NCI-H2081 (cell line): ENCODE measurements at places on chromosomes 7 and 10.

DNA sequence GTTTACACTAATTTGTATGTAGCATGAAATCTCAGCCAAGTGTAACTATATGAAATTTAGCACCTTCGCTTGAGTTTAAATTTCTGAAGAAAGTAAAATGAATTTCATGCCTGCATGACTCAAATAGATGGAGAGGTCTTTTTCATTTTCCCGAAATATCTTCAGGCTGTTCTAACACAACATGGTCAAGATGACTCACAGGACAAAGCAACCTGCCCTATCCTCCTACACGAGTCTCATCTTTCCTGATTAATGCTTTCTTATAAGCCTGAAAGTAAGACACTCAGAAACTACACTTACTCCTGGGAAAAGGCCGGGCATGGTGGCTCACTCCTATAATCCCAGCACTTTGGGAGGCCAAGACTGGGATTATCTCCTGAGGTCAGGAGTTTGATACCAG, 41.2 kb downstream of the CH25H start:
- no peak for DNase-seq

DNA sequence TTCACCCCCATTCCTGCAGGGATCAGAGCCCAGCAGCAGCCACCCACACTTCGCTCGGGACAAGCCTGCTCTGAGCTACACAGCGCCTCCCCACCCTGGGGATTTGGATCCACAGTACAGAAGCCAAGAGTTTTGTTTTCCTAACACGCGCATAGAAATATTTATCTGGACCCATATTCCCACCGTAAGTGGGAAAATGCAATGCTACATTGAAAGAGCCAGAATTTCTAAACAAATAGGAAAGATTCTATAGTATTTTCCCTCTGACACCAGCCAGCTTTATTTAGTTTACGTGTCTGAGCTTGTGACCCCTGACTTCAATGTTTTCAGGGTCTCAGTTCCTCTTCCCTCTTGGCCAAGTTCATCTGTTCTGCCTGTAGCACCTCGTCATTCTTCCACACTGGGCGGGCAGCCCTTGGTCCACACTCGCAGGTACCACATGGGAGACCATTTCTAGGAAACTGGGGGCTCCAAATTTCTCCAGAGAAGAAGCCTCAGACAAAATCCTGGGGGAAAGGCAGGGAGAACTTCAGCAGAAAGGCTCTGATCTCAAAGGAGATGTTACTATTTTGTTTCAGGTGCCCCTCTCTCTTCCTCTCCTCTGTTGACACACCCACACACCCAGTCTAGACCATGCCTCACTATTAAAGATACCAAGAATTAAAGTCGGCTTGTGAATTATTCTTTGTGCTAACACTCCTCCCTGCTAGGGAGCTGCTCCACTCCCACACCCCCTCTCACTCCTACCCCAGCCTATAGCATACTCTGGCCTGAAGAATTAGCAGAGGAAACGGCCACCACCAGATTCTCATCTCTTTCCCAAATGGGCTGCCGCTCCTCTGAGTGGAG, 116.0 kb upstream of the PCGF5 start:
- no peak for DNase-seq

- no peak for DNase-seq
These were observed 90.5 kb downstream of the WIPF3 start for GRCh38 chr7:29896685-29897411.

GRCh38 chr10:77547307-77548050, 90.1 kb downstream of the KCNMA1 start:
- no peak for DNase-seq

DNA sequence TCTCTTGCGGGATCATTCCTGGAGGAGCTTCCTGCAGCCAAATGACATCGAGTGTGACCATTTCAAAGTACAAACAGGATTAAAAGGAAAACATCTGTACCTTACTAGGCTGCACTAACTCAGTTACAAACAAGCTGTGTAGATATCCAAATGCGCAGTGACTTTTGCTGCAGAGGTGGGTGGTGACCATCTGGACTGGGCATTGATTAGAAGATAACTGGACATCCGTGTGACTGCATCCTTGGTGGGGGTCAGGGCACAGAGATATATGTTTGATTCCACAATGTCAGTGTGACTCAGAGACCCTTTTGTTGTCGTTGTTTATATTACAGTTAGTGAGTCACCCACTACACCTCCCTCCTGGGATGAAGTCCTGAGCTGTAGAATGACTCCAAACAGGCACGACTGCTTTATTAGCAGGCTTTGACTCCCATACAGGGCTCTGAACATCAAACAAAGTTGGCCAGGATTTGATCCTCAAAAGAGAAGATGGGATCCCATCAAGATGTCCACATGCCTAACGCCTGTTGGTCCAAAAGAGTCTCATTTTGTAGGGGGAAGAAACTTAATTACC, 56.7 kb upstream of the SDK1 start:
- no peak for DNase-seq

GRCh38 chr7:21947056-21947455, 1.4 kb upstream of the CDCA7L start:
- no peak for DNase-seq

GRCh38 chr7:22485189-22485588, 14.8 kb downstream of the STEAP1B start:
- DNase-seq: no peak

GRCh38 chr7:75992083-75992755, 2.2 kb downstream of the TMEM120A start:
- no peak for DNase-seq

DNA sequence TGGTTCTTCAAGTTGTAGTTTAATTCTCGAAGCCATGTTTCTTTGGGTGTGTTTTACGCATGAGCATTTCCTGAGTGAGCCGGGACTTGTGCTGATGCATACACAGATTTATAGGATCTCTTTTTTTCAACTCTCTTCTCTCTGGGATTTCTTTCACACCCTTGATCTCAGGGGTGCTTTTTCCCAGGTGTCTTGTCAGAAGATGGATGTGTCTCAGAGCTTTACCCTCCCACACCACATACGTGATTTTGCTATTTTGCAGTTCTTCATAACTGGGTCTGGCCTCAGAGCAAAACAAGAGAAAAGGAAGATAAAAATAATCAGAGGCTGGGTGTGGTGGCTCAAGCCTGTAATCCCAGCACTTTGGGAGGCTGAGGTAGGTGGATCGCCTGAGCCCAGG, 177.0 kb downstream of the CAMK1D start:
- no peak for DNase-seq

- DNase-seq: no peak
These were observed 166.2 kb upstream of the FAM3C start for GRCh38 chr7:121562259-121562658.

GRCh38 chr7:22179442-22179879, 177.5 kb downstream of the RAPGEF5 start:
- DNase-seq: no peak

DNA sequence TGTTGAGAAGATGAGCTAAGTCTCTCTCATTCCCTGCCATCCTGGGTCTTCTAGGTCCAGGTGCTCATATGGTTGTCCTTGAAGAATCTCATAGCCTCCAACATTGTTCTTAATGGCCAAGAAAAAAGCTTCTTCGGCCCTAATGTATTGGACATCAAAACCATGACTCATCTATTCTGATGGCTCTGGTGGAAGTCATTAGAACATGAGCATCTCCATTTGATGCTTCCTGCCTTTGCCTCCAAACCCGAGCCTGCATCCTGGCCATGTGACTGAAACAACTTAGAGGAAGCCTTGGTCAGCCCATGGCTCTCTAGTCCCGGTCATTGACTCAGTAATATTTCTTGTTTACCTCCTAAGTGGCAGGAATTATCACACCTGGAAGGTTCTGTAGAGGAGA, 264.1 kb upstream of the FZD8 start:
- no peak for DNase-seq

- no peak for DNase-seq
These were observed 251.0 kb downstream of the DYNC1I1 start for GRCh38 chr7:96023387-96023786.

DNA sequence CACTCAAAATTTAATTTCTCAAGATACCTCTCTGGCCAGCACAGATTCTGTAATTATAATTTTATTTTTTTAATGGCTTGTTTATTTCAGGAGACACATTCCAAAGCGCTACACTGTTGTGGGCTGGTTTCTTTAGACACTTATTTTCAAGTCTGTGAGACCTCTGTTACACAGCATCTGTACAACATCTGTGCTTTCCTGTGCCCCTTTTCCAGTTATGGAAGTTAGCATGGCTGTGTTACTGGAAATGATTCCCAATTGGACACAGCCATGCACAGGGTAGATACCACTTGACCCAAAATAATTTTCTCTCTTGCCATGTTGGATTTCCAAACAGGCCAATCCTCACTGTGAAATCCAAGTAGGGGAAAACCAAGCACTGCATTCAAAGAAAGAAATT, 172.3 kb upstream of the ADCY1 start:
- no peak for DNase-seq

DNA sequence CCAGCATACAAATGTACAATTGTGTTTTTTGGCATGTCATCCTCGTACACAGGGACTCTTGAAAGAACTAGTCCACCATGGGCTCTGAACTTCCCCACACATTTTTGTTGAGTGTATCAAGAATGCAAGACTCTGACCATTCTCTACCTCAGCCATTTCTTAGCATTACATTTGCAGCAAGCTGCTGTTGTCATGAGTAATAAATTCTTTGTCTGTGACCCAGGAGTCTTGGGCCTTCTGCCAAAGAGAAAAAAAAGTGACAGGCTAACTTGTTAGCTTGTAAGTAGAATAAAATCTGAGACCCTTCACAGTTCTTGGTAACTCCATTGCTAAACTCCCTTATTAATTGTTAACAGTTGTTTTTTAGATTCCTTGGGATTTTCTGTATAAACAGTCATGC, 542.3 kb upstream of the MBL2 start:
- DNase-seq: no peak

GRCh38 chr7:104971290-104972071, 42.5 kb upstream of the KMT2E start:
- peak; percentile 88 for DNase-seq

GRCh38 chr10:32317795-32318357, 29.1 kb downstream of the EPC1 start:
- DNase-seq: no peak

DNA sequence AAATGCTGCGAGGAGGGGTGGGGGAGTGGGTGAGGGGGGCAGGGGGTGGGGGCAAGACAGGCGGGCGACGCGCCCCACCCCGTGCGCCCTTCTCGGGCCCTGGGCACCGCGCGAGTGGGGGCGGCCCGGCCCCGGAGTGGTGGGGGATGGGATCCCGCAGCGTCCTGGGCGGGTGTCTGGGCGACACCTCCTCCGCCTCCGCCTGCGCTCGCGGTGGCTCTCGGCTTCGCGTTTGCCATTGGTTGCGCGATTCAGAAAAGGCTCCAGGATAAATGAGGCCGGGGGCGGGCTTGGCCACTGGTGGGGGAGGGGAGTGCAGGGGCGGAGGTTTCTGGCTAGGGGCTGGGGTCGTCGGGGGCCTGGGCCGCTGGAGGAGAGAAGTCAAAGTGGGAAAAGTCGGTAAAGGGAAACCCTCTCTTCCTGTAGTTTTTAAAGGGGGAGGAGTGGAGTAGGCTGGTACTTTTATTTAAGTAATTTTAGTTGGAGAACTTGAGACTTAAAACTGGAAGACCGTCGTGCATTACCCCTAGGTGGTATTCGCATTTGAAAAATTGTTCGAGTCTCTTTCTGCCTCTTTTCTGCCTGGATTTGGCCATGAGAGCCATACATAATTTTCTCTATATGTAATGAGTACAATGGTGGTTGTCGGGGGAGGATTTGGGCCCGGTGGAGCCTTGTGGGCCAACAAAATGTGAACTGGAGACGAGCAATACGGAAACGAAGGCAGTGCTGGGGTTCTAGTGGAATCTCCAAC, 992 bp upstream of the IGF2BP3 start:
- peak; percentile 97 for DNase-seq

DNA sequence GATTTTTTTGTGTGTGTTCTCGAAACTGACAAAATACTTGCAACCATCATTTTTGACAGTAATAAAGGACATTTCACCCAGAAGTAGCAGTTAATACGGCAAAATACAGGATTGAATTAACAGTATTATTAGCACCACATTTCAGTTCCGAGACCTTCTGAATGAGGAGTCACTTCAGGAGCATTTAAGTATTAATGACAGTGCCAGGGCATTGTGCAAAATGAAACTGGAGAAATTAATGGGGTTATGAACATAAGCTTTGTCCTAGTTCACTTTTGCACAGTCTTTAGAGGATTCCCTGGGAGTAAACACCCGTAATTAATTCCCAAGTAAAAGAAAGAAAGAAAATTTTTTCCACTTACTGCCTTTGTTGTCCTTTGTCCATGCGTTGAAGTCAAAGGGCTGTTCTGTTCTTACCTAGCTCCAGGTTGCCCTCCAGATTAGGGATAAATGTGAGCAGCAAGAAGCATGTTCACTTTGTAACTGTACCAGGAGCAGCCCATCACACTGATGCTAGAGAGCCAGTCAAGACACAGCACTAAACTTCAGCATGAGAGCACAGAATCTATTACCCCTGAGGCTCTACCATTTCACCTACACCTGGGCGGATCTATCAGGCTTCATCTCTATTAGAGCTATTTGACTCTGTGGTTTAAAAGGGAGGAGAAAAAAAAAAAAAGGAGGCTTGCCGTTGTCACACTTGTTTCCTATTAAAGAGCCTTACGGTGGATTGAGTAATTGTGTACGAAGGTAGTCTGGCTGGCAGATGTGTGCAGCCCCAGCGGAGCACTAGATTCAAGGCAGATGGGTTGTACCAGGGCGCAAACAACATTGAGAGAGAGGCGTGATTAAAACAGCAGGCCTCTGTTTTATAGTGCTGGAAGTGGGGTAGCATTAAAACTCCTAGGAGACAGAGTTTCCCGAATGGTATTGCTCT, 297.8 kb upstream of the SEMA3A start:
- peak; percentile 22 for DNase-seq

- DNase-seq: no peak
These were observed 53.9 kb upstream of the NPVF start for GRCh38 chr7:25282194-25282593.

- DNase-seq: no peak
These were observed 2.9 kb upstream of the BTRC start for GRCh38 chr10:101351017-101351416.

GRCh38 chr7:158323741-158324396, 263.8 kb downstream of the PTPRN2 start:
- DNase-seq: no peak

GRCh38 chr7:108059526-108059925, 56.6 kb upstream of the LAMB1 start:
- DNase-seq: no peak

GRCh38 chr10:119359025-119359424, 151.7 kb downstream of the GRK5 start:
- DNase-seq: no peak

DNA sequence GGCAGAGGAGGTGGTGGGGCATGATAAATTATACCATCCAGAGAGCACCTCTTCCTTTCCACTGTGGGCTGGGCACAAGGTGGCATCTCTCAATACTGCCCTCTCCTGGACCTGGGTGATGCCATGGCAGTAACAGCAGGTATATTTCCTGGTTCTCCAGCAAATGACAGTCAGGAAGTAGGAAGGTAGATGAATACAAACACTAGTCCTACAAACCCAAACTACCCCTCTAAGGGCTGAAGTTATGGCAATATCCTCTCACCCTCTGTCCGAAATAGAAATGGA, 1004.9 kb downstream of the KCNMA1 start:
- peak; percentile 73 for DNase-seq

GRCh38 chr7:55086413-55087201, 67.8 kb downstream of the EGFR start:
- DNase-seq: no peak
